Muscle of leg (tissue), 16 donors: ENCODE measurements at places on chromosomes 2 and 18.

DNA sequence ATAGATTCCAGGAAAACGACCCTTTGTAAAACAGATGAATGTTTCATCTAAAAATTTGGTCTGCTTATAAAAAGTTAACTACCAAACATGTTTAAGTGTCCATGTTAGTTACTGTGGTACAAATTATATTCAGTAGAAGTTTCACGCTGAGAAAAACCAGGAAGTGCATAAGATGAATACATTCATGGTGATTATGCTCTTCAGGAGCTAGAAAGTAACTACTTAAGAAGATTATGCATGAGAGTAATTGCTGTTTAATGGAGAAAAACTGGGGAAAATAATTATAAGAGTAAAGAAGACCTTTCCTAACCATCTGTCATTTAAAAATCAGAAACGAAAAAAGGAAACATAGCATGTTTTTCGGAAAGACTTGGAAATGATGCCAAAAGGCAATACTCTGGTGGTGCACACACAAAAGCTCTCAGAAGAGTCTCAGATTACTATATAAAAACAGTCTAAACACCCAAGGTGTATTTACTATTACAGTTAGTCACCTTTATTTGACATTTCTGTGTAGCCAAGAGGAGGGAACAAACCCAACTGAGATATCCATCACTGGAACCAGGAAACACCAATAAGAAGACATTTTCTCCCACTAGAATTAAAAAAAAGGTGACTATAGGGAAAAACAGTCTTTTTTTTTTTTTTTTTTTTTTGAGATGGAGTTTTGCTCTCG lies 38.8 kb upstream of the METTL21A start:
- no peak for DNase-seq

DNA sequence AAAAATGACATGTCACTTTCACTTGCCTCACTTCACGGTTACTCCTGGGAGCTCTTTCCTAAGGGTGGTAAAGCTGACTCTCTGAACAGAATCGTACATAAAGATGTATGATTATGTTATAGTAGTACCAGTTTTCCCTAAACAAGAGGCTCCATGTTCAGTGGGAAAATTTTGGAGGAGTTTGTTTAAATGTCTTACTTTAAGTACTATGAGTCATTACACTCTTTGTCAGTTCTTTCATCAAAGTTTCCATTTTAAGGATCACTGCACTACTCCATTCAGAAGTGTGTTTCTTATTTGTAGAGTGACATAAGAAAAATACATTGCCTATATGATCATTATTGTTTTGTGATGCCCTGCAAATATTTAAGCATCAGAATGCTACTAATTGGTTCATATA lies 121.1 kb upstream of the FIGN start:
- DNase-seq: no peak

GRCh38 chr18:46622999-46623398 lies 34.0 kb downstream of the LOXHD1 start:
- peak; percentile 30 for DNase-seq

DNA sequence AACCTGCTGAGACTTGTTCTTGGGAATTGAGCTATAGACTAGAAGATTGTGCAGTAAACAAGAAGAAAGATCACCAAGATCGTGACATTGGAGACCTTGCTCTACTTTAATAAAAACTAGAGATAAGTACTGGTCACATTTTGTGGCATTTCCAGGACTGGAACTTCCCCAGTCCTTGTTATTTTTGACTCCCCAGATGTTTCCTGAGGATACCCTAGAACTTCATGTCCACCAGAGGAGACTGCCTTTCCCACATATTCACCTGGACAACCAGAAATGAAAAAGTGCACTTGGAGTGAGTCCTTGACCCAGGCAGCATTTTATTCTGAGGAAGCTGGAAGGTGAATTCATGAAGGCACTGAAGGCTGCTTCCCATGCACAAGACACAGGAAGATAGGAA lies 5.7 kb downstream of the CD207 start:
- DNase-seq: no peak

DNA sequence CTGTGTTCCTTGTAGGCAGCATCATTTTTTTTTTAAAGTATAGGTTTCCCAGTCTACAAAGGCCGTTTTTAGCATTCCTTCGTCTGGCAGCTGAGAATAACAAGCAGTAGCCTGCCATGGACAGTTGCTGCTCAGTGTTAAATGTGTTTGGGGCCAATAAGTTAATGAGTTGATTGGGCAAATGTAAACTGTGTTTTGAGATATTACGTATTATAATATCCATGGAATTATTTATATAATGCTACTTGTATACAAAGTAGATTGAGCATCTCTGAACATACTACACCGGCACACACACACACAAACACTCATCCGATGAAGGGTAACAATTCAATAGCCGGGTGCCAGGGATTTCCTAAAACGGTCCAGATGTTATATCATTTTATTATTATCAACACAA lies 97.2 kb downstream of the IRS1 start:
- DNase-seq: peak; percentile 25

GRCh38 chr2:11541693-11542274 lies 7.9 kb downstream of the GREB1 start:
- DNase-seq: no peak

GRCh38 chr18:63773551-63773950 lies 1.7 kb upstream of the SERPINB7 start:
- no peak for DNase-seq

DNA sequence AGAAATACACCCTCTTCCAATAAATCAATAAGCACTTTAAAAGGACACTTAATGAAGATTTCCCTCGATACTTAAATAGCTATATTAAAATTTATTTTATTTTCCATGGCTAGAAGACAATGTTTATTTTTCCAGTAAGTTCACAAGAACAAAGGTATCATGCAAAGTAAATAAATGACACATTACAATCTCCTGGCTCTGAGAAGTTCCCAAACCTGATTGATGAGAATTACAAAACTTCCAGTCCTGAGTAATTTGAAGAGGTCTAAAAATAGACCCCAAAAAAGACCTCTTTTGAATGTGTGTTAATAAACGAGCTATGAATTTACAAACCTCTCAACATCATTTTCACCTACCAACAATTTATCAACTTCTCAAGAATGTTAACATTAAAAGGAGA lies 1.5 kb upstream of the PEX13 start:
- DNase-seq: no peak

DNA sequence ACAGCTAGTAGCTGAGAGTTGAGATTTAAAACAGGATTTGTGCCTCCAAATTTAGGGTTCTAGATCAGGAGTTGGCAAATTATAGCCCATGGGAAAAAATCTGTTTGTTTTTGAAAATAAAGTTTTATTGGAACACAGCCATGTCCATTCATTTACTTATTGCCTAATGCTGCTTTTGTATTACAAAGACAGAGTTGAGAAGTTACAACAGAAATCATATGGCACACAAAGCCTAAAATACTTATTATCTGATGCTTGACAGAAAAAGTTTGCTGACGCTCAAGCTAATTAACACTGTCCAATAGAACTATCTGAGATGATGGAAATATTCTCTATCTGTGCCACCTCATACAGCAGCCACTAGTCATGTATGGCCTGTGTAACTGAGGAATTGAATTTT lies 229.1 kb upstream of the RASGRP3 start:
- no peak for DNase-seq

GRCh38 chr2:127961729-127962128 lies 66.1 kb downstream of the SAP130 start:
- no peak for DNase-seq
